Fibroblast of skin of right biceps (primary cell): ENCODE measurements at places on chromosomes 5 and 9.
A peak's percentile ranks its signal among the peaks of the same experiment; 100 is the strongest.

DNA sequence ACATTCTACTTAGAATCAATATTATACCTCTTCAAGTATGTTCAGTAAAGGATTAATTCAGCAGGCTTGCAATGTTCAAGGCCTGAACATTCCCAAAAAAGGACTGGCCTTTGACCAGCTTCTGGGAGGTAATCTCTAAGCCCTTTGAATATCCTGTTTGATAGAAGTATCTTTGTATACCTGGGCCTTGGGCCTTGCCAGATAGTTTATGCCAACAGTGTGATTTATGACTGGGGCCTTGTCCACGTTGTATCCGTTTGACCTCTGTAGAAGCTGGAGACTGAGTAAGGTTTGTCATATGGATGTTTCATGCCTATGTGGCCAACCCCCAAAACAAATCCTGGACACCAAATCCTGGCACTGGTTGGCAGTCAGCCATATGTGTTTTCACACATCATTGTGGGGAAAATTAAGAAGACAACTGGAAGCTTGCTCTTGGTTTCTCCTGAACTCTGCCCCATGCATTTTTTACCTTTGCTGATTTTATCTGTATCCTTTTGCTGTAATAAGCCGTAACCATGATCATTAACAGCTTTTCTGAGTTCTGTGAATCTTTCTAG, 92.1 kb downstream of the RMI1 start:
- no peak for DNase-seq

DNA sequence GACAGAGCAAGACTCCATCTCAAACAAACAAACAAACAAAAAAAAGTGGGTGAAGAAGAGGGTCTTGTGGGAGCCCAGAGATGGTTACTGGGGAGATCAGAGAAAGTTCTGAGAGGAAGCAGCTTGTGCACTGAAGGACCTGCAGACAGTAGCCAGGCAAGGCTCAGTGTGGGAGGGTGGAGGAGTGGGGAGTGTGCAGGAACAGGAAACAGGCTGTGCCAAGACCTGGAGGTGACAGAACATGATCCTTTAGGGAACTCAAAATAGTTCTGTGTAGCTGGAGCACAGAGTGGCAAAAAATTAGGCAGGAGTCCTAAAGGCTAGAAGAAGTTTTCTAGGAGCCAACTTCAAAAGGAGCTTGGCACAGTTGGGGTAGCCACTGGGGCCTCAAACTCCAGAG, 19.2 kb upstream of the NANS start:
- DNase-seq = peak; percentile 6

- no peak for DNase-seq
These were observed 14.7 kb downstream of the MGAT1 start for GRCh38 chr5:180787711-180788431.

DNA sequence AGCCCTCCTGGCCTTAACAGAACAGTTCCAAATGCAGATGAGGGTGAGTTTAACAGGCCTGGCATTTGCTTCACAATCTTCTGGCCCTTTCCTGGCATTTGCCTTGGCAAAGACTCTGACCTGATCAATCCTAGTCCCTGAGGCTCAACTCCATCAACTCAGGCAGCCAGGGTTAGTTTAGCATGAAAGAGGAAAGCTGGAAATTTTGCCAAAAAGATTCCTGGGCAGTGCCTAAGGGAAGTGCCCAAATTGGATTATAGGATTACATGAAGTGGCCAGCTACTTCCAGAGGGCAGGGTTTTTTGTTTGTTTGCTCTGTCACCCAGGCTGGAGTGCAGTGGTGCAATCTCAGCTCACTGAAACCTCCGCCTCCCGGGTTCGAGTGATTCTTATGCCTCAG, 36.8 kb downstream of the PCDHAC2 start:
- DNase-seq = no peak

GRCh38 chr9:93267091-93267541, 83.2 kb downstream of the WNK2 start:
- no peak for DNase-seq

DNA sequence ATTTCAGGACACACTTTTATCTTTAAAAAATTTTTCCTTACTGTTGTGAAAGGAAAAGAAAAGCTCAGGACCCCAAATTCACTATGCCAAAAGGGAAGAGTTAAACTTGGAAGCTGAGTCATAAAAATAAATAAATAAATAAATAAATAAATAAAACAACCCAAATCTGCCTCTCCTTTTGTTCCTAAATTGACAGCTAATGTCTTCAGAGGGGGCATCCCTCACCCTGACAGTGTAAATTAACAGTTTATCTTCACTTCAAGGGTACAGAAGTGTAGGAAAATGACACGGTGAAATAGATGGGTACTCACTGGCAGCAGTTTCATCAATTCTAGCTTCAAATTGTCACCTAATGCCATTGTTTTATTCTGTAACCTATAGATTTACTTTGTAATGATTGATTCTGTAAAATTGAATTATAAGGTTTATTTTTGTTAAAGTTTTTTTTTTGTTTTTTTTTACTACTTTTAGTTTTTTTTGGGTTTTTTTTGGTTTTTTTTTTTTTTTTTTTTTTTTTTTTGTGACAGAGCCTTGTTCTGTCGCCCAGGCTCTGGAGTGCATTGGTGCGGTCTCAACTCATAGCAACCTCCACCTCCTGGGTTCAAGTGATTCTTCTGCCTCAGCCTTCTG, 18.5 kb upstream of the ANXA1 start:
- DNase-seq = no peak

DNA sequence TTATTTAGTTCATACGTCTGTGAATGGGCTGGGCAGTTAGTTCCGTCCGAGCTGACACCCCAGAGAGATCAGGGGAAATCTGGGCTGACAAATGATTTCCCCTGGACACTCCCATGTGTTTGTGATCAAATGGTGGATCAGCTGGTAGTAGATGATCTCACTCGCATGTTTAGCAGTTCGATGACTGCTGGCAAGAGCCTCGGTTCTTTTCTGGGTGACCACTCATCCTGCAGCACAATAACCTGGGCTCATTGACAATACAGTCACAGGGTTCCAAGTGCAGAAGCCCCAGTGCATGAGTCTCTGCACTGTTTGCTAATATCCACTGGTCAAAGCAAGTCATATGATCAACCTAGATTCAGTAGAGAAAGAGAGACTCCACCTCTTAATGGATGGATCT, 155.9 kb downstream of the NR2F1-AS1 start:
- DNase-seq = no peak

DNA sequence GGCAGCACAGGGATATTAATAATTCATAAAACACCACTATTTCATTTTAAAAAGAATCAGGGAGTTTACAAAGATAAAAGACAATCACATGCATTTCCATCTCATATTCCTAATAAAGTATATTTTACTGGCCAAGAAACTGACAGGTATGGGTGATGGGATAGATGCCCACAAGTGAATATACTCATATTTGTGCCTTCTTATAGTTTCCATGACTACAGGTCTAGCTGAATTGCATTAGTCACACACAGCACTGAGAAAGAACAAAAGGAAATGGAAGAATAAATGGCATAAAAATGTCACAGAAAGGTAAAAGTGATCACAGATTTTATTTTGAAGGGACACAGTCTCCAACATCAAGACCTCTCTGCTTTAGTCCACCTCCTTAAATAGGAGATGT, 193.5 kb downstream of the PLK2 start:
- DNase-seq = peak; percentile 16

DNA sequence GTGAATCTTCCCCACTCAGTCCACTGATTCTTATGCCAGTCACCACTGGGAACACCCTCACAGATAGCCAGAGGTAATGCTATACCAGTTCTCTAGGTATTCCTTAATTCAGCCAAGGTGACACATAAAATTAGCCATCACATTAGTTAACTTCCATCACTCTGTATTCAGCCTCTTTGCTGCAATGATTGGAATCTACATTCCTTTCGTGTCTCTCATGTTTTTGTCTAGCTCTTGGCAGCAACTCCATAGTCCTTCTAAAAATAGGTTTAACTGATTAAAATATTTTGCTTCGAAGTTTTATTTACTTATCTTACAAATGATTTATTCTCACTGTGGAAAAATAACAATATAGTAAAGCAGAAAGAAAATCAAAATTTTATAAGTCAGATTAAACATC, 19.6 kb upstream of the RNF20 start:
- peak; percentile 89 for DNase-seq

- DNase-seq = peak; percentile 57
These were observed 277.6 kb downstream of the PSAT1 start for GRCh38 chr9:78574354-78575045.

GRCh38 chr9:128104171-128104618, 23.3 kb downstream of the PTGES2 start:
- DNase-seq = no peak

- DNase-seq = no peak
These were observed 2.4 kb upstream of the SMC2 start for GRCh38 chr9:104091708-104092107.

GRCh38 chr5:160029540-160030139, 20.7 kb downstream of the TTC1 start:
- no peak for DNase-seq

GRCh38 chr9:96131825-96132224, 170.2 kb downstream of the HSD17B3 start:
- no peak for DNase-seq

DNA sequence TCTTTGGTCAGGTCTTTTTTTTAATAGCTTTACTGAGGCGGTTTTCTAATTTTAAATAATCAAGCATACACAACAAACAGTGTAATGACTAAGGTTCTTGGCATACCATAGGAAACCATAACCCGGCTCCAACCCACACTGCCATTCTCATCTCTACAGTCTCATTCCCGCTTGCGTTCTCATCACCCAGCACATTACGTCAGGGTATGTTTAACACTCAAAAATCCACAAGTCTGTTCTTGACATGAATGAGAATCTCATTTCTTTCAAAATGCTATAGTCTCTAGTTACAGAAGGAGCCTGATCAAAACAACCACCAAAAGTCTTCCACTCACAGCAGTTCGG, 505 bp downstream of the C5orf34 start:
- DNase-seq = peak; percentile 78

GRCh38 chr5:76715486-76715735, 515 bp upstream of the F2R start:
- no peak for DNase-seq

- DNase-seq = peak; percentile 83
These were observed 351.1 kb upstream of the RIOK2 start for GRCh38 chr5:97534166-97534565.

DNA sequence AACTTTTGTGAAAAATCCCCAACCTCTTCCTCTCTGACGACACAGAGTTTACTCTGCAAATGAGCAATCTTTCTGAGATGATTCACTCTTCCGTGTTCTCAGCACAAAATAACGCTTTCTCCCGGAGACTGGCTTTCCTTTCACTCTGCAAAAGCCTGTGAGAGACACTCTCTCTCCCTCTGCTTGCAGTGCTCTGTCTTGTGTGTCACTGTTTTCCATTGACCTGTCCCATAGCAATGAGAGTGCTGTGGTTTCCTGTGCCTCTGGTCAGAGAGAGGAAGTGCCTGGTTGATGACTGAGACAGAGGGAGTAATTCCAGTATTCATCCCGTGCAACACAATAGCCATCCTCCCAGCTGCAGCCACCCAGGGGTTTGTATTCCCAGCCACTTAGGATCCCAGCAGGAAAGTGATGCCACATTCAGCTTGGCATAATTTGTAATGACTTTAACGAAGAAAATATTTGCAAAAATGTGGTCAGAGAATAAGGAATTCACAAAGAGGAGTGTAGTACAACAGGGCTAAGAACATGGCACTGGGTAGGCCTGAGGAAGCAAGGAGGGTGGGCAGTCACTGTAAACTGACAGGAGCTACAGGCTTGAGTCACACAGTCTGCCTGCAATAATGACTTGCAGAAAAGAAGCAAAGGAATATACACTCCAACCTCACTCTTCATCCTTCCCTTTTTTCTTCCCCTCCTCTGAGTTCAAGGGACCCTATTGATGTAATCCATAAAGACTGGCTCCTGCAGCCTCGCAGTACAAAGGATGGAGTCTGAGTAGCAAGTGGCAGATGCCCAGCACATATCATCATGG, 463.5 kb upstream of the RGMB start:
- DNase-seq = peak; percentile 100

DNA sequence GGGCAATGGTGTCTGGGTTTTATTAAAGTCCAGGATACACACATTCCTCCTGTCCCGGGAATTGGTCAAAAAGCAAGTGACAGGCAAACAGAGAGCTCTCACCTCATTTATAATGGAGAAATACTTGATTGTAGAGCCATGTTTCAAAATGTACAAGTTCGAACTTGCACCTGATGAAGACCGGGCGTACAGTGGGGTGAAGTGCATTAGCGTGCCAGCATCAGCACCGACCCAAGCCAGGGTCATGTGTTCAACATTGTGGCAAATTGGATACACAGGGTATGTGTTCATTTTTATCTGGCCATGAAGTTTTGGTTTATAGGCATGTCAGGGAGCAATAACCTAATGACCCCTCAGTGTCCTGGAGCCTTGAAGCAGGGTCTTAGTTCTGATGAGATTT, 472.5 kb downstream of the IRX1 start:
- DNase-seq = no peak

DNA sequence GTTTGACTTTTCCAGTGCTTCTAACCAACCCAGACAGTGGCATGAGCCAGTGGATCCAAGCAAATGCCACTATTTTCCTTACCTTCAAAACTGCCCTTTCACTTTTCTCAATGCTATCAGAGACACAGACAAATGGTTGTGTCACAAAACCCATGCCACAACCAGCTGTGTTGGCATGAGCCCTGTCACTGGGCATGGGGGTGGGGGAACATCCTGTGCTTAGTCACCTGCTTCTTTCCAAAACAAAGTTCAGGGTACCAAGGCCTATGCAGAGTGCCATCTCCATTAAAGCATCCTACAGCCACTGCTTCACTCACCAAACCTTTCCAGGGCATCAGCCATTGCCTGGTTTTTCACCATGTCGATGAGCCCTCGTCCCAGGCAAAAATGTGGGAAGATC, 30.1 kb downstream of the NIPSNAP3B start:
- DNase-seq = no peak

DNA sequence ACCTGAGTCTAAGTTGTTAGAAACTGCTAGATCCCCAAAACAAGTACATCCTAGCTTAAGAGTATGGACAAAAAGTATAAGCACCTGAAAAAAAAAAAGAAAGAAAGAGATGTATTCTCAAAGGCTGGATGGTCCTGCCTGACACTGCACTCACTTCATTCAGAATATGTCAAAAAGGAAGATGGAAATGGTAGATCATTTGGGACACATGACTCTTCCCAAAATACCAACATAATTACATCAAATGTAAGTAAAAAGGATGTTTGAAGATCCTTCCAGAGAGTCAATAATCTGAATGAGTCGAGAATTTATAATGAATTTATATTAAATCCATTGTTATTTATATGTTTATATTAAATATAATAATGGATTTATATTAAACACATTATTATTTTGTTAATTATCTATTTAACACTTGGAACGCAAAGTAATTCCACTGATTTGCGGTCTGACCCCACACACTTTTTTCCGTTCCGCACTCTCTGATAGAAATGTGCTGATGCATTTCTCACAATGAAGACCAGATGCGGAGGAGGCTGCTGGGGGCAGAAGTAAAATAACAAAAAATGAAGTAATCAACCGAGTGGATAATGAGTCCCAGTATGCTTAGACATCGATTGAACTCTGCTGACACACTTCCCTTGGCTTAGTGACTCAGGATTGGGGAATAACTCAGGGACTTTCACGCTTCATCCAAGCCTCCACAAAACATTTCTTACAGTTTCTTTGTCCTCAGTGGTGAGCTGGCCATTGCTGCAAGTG, 201.2 kb downstream of the ADAMTS12 start:
- peak; percentile 98 for DNase-seq
